GM12878 (cell line): ENCODE measurements at places on chromosomes 13 and 19. TPM values are rescaled to one million over a fixed set of nuclear protein-coding genes. Genes with fewer than 3 reads are reported as not detected.

HIPK4 gene
- polyA plus RNA-seq, result 0.07 TPM in 1 of 2 replicates, not detected in the other

VAV1 gene
- 15.0 and 16.1 TPM in 2 replicates for polyA plus RNA-seq

APOC4 gene
- polyA plus RNA-seq, result not detected in 2 replicates

CD70 gene
- 349 and 371 TPM in 2 replicates for polyA plus RNA-seq

PSG1 gene
- not detected in 2 replicates for polyA plus RNA-seq

RNF113B gene
- not detected in 2 replicates for polyA plus RNA-seq

TBXA2R gene
- polyA plus RNA-seq, result not detected in 2 replicates

ANKLE1 gene
- 16.5 and 17.8 TPM in 2 replicates for polyA plus RNA-seq

ZNF222 gene
- polyA plus RNA-seq, result 2.3 and 2.9 TPM in 2 replicates

RUBCNL gene
- polyA plus RNA-seq, result 44.2 and 45.0 TPM in 2 replicates

VSTM1 gene
- not detected in 2 replicates for polyA plus RNA-seq

IGFL2 gene
- 0.39 TPM in 1 of 2 replicates, not detected in the other for polyA plus RNA-seq

AKT2 gene
- polyA plus RNA-seq, result 34.6 and 35.5 TPM in 2 replicates

SIGLEC10 gene
- polyA plus RNA-seq, result 6.3 and 7.9 TPM in 2 replicates

ZNF225 gene
- 3.3 and 3.4 TPM in 2 replicates for polyA plus RNA-seq

NLRP11 gene
- 0.05 TPM in 1 of 2 replicates, not detected in the other for polyA plus RNA-seq

FFAR1 gene
- polyA plus RNA-seq, result not detected in 2 replicates
